ENCODE measurements at places on chromosomes 3 and 15.

GRCh38 chr3:71307991-71308697 lies 275.4 kb downstream of the FOXP1 start:
- no peak for DNase-seq

DNA sequence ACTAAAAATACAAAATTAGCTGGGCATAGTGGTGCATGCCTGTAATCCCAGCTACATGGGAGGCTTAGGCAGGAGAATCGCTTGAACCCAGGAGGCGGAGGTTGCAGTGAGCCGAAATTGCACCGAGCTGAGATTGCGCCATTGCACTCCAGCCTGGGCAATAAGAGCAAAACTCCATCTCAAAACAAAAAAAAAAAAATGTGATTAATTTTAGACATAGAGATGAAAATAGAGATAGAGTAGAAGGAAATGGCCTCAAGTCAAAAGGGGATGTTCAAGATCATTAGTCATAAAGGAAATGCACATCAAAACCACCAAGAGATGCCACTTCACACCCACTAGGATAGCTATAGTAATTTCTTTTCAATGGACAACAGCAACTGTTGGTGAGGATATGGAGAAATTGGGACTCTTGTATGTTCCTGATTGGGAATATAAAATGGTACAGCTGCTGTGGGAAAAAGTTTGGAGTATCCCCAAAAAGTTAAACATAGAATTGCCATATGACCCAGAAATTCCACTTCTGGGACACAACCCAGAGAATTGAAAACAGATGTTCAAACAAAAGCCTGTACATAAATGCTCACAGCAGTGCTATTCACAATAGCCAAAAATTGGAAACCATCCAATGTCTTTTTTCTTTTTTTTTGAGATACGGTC lies 55.4 kb downstream of the ABHD2 start:
- peak; percentile 92 for DNase-seq

- DNase-seq, result no peak
These were observed 512.3 kb upstream of the MDFIC2 start for GRCh38 chr3:70824773-70825172.

DNA sequence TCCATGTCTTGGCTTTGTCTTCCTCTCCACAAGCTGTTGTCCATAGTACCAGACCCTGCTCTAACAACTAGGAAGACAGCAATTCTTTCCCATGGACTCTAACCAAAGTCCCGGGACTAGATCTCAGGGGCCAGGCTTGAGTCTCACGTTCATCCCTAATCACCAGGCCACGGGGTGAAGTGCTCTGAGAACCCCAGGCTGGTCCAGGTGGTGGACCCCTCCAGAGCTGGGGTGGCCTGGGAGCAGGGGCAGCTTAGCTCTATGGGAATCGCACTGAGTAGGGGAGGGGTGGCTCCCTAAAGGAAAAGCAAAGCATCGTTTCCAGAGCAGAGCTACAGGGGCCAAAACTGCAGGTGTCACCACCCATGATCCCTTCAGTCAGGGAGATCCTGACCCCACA lies 150.9 kb downstream of the TPRA1 start:
- DNase-seq, result no peak
